Activated naive CD8-positive, alpha-beta T cell treated with anti-CD3 and anti-CD28 coated beads, Interleukin-2, amount 50 U/mL, for 16 hours (primary cell): ENCODE measurements at places on chromosomes 1 and 21.

- no peak for DNase-seq
Observed at GRCh38 chr1:27406362-27406680, 13.9 kb downstream of the GPR3 start.

DNA sequence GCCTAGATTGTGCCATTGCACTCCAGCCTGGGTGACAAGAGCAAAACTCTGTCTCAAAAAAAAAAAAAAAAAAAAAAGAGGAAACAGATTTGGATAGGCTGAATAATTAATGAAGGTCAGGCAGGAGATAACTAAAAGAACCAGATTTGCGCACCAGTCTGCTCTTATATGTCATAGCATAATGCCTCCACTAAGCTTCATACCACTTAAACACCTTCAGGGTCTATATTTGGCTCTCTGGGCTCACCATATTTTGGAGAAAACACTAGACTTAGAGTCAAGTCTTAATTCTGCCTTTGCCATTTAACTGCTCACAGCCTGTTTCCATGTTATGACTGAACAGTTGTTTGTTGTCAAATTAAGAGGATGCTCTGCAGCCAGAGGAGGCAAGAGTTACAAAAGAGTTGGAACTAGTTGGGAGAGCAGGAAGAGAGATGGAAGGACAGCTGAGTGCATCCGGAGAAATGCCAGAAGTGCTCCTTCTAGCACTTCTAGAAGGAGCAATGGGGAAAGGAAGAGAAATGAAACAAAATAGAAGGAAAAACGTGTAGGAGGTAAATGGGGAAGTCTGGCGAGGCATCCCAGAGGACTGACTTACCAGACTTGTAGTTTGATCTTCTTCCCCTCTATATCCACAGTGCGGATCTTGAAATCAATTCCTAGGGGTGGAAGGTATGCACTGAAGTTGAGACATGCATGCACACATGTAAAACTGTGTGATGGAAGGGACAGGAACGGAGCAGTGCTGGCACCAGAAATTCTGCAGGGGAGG, 1.8 kb downstream of the RAB13 start:
- DNase-seq: no peak

GRCh38 chr1:37123276-37124115, 89.2 kb upstream of the GRIK3 start:
- no peak for DNase-seq

DNA sequence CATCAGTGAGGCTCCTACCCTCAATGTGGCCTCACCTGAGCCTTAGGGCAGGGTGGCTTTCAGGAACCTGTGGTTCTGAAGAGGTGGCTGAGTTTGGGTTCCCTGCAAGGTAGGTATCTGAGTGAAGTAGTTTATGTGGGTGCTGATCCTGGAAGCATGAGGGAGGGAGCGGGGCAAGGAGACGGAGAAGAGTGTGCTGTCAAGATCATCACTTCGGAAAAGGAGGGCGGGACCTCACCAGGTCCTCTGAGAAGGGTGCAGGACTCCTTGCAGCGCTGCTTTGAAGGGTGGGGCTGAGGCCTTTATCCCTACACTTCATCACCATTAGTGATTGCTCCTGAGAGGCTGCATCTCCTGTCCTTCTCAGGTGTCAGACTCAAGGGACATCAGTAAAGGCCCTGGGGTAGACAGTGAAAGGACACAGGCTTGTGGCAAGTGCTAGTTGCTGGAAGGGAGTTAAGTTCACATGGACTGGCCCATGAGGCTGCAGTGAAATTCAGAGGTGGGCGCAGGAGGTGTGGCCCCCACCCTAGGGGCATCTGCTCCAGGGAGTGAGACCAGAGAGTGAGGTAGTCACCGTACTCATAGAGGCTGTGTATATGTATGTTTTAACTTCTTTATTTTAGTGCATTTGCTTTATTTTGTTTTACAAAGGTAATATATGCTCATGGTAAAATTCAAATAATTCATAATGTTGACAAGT, 57.3 kb upstream of the GALNT2 start:
- DNase-seq: no peak

DNA sequence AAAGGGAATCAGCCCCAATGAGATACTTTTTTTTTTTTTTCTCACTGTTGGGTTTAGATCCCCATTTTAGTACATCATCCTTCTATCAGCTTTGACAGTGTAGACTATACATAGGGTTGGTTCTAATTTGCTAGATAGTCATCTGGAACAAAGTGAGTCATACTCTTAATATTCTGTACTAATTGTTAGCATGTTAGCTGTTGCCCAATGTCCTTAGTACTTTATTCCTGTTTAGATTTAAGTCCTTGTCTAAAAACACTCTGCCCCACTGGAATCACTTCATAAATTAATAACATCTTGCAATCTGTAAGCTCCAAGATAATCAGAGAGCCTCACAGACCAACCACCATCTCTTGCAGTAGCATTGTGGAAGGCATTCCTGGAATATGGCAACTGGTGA, 209.8 kb upstream of the KIAA0040 start:
- DNase-seq: no peak

DNA sequence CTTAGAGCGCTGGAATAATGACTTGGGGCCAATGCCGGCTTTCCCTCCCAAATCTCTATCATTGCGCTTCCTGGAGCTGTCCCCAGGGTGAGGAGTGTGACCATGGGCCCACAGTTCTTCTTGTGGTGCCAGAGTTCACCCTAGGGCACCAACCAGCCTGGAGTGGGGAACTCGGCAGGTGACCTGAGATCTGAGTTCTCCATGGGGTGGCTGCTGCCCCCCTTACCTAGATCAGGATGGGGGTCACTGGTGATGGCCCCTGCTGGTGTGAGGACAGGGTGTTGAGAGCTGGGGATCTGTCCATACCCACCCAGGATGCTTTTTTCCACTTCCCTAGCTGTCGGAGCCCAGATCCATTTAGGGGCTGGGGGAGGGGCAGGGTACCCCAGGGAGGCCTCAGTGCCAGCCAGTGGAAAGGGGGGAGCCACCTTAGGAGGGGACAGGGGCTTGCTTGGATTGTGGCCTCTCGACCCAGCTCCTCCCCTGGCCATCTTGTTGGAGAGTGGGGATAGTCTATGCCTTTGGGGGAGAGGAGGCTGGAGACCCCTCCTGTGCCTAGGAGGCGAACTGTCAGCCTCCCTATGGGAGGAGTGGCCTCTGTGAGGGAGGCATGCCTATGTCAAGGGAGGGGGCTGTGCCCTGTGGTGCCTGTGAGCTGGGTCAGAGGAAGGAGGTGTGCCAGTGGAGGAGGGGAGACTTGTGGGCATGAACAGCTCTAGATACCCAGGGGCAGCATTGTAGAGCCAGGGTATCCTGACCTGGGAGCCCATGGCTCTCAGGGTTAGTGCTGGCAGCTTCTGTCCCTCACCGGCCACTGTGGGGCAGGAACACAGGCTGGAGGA, 1.7 kb downstream of the FOXO6 start:
- no peak for DNase-seq

DNA sequence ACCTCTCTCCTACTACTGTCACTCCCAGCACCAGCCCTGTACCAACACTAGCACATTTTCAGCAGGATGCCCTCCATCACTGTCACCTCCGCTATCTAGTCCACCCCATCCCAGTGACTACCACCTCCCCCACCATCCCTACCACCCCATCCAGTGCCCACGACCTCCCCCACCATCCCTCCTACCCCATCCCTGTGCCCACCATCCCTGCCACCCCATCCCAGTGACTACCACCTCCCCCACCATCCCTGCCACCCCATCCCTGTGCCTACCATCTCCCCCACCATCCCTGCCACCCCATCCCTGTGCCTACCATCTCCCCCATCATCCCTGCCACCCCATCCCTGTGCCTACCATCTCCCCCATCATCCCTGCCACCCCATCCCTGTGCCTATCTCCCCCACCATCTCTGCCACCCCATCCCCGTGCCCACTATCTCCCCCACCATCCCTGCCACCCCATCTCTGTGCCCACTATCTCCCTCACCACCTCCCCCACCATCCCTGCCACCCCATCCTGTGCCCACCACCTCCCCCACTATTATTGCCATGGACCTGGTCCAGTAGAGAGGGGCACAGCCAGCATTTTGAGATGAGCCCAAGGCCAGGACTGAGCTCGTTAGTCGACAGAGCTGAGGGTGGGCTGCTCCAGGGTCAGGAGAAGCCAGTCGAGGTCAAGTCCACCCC, 45.7 kb downstream of the DISP3 start:
- no peak for DNase-seq

GRCh38 chr1:194055536-194055935, 869.1 kb upstream of the B3GALT2 start:
- DNase-seq: no peak

- no peak for DNase-seq
Observed at GRCh38 chr1:94855307-94855700, 35.1 kb downstream of the SLC44A3 start.
